ENCODE measurements at places on chromosomes 3 and 15.

- no peak for DNase-seq
Observed at GRCh38 chr15:63151665-63152064, 5.6 kb downstream of the RPS27L start.

DNA sequence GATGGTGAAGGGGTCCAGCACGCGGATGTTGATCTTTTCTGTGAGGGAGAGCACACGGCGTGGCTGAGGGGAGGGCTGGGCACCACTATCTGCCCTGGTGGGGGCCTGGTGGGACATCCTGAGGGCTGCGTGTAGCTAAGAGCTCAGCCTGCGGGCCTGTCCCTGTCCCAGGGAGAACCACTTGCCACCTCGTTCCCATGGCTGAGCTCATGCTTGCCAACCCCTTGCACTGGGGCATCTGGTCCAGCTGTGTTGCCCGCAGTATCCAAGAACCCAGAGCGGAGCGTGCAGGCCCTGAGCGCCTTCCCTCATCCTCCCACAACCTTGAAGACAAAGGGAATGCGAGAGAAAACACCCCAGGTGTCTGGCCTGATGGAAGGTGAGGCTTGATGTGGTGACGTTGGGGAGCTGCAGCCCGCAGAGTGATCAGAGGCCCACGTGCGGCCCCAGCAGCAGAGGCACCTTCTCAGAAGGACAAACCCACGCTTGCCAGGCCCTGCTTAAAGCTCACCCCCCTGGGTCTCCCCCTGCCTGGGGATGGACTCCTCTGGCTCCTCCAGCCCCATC lies 28.9 kb downstream of the TKT start:
- DNase-seq: no peak

DNA sequence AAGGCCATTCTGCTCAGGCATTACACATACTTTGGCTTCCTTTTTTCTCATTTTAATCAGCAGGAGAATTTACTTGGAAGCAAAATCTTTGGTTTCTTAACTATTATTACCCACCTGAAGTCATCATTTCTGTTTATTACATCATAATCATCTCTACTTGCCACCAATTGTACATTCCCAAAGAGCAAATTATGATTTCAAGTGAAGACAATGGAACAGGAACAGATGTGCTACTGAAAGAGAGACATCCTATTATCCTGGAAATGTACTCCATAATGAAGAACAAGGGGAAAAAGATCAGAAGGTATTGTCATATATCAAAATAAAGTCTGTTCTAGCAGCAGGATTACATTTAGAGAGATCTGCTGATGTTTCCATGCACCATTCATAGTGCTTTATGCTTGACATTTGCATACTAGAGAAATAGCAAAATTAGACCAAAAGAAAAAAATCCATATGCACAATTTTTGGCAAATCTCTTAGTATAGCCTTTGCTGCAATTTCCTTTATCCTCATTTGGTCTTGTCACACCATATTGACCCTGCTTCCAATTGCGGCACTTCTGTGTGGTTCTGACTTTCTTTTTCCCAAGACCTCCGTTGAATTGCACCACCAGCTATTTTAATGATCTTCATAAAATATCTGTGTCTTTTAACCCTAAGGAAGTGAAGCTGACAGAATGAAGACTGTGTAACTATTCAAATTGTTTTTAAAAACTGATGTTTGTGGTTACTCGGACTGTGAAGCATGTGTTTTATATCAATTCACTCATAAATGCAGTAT lies 683.8 kb downstream of the ZNF385D start:
- no peak for DNase-seq

DNA sequence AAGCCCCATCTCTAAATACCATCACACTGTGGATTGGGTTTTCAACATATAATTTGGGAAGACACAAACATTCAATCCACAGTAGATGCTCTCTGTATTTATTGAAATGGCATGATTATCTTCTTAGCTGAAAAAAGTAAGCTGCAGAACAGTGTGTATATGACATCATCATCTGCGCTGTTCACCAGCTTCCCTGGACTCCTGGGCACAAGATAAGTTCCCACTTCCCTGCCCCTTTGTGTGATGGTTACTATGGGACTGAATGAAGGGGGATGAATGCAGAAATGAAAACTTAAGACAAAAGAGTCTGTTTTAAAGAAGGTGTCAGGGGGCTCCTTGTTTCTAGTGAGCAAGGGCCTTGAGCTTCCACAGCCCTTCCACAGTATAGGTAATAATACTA lies 20.0 kb upstream of the GPD1L start:
- DNase-seq: no peak

DNA sequence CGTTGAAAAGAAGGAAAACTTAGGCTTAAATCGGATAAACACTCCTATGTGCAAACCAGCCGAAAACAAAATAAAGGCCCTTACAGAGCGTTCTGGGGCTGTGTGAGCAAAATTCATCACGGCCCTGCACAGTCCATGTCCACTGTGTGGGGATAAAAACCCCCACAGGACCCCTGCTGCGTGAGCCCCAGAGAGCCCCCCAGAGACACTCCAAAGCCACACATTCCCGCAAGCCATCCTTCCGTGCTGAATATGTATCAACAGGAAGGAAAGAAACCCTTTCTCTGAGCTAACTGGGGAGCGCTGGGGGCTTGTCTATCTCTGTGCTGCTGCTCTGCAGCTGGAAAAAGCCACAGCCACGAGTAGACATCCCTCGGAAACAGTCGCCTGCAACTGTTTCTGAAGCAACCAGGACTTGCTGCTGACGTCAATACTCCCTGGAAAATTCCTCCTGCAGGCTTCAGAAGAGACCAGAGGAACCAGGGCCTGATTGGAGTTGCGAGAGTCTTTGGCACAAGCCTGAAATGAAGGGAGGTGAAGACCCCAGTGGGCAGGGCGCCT lies 72.7 kb downstream of the NUP210 start:
- DNase-seq: no peak

DNA sequence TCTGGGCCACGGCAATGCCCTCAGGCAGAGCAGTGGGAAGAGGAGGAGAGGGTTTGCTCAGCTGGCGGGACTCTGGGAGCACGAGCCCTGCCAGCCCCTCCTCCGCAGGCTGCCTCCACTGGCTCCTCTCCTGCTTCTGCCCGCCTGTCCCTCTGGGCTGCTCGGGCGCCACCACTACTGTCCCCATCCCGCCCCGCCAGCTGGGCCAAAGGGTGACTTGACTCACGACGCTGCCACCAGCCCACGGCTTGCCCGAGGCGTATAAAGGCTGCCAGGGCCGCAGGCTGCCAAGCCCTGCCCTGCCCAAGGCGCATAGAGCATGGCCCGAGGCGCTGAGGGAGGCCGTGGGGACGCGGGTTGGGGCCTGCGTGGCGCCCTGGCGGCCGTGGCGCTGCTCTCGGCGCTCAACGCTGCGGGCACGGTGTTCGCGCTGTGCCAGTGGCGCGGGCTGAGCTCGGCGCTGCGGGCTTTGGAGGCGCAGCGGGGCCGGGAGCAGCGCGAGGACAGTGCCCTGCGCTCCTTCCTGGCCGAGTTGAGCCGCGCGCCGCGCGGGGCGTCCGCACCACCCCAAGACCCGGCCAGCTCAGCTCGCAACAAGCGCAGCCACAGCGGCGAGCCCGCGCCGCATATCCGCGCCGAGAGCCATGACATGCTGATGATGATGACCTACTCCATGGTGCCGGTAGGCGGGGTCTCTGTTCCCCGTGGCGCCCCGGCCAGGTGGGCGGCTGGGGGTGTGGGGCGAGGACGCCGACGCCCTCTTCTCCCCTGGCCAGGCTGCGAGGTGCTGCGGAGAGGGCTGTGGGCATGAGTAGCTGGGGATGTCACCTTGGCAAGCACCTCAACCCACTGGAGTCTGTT lies at the start of gene GLDN:
GLDN (plus strand) TSS at position 290 of the 861 bp plus-strand sequence; CDS start at position 320, 30 bp downstream.
- DNase-seq: peak; percentile 55

GRCh38 chr3:161263057-161263456 lies 41.9 kb downstream of the NMD3 start:
- no peak for DNase-seq

- DNase-seq: no peak
Observed at GRCh38 chr3:152658977-152659720, 175.8 kb upstream of the P2RY1 start.

GRCh38 chr3:901953-902778 lies 190.7 kb upstream of the CNTN6 start:
- DNase-seq: no peak

DNA sequence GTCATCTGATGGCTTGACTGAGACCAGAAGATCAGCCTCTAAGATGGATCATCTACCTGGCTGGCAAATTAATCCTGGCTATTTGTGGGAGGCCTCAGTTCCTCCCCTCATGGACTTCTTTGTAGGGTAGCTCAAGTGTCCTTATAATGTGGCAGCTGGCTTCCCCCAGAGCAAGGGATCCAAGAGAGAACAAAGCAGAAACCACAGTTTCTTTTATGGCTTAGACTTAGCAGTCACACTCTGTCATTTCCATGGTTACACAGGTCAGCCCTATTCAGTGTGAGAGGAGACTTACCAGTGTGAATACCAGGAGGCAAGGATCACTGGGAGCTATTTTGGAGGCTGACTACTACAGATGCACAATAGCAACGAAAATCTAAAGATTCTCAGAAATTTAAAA lies 15.3 kb upstream of the ARL14 start:
- no peak for DNase-seq
